WTC11 (cell line): ENCODE measurements at places on chromosomes 6 and 20.

DNA sequence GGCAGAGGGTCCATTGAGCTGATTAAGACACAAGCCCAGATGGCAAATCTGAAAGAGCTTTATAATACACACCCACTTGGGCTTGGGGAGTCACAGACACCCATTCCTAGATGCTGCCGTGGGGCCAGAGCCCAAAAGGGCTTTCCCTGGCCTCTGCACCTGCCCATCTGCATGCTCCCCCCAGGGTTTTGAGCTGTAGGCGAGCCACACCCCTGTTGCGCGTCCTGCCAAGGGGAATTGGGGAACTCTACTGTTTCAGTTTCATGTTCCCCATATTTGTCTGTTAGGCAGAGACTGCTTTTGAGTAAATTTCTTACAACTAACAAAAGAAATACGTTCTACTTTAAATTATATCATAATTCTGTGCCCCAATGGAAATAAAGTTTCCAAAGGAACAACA lies 52.9 kb upstream of the FNDC1 start:
- no peak overlapping the region for H3K27ac ChIP-seq
- no peak overlapping the region for H3K4me3 ChIP-seq
- H3K27me3 ChIP-seq: no peaks in the 10 kb centered on the region; the same call in 1 of the 2 replicates
- H3K36me3 ChIP-seq: no peaks in the 10 kb centered on the region
- H3K4me1 ChIP-seq: no peaks in the 10 kb centered on the region

DNA sequence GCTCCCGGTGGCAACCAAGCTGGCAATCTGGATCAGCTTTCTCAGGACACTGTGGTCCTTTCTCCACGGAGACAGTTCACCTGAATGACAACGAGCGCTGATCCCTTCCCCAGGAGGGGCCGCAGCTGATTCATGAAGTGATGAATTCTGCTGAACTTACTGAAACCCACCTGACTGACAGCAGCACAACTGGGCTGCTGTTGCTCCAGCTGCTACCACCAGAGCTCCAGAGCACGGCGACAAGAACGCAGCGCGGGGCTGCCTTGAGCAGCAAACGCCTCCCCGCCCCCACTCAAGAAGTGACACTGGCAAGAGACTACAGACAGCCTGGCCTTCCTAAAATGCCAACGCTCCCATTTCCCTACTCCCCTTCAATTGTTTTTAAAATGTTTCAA lies 10.0 kb downstream of the PXDC1 start:
- H3K4me3 ChIP-seq: no peak overlapping the region
- H3K27ac ChIP-seq: no peak overlapping the region
- peaks cover 51% of the 10 kb centered on the region for H3K4me1 ChIP-seq
- peaks cover 11% of the 10 kb centered on the region for H3K27me3 ChIP-seq
- no peak for DNase-seq

GRCh38 chr20:2459981-2460751 lies 10.4 kb downstream of the SNRPB start:
- no peak overlapping the region for H3K27ac ChIP-seq
- no peaks in the 10 kb centered on the region for H3K4me1 ChIP-seq
- peaks cover 59% of the 10 kb centered on the region for H3K36me3 ChIP-seq
- H3K4me3 ChIP-seq: no peak overlapping the region
- DNase-seq: no peak

- H3K4me1 ChIP-seq: peaks cover 12% of the 10 kb centered on the region
- no peak overlapping the region for H3K27ac ChIP-seq
These were observed 242.8 kb upstream of the TCF21 start for GRCh38 chr6:133645966-133646740.

- no peak overlapping the region for H3K4me3 ChIP-seq
- H3K36me3 ChIP-seq: no peaks in the 10 kb centered on the region
- no peaks in the 10 kb centered on the region for H3K27me3 ChIP-seq
- peaks cover 6% of the 10 kb centered on the region; the same call in 1 of the 2 replicates for H3K4me1 ChIP-seq
- DNase-seq: no peak
These were observed 18.9 kb downstream of the NCOA7 start for GRCh38 chr6:125809570-125810170.

DNA sequence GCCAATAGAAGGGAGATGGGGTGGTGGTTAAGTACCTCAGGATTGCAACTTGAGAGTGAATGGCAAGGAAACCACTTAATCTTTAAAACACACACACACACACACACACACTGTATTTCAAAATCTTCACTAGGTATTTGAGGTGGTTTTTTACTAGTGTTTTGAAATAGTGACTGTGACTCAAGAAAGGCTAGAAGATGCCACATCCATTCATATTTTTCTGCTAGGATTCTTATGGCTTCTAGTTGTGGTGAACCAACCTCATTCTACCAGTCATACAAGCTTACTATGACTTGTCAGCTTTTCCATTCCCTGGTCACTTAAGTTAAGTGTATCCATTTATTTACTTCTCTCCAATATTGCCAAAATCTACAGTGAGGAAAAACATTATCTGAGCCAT lies 519.4 kb upstream of the JAG1 start:
- no peak overlapping the region for H3K4me3 ChIP-seq
- no peaks in the 10 kb centered on the region for H3K27me3 ChIP-seq
- no peak overlapping the region for H3K27ac ChIP-seq
- no peak for DNase-seq

GRCh38 chr20:41272339-41272738 lies 45.2 kb downstream of the ZHX3 start:
- no peaks in the 10 kb centered on the region for H3K27me3 ChIP-seq
- H3K4me3 ChIP-seq: no peak overlapping the region
- H3K36me3 ChIP-seq: no peaks in the 10 kb centered on the region
- DNase-seq: no peak
- H3K27ac ChIP-seq: no peak overlapping the region

- H3K27me3 ChIP-seq: no peaks in the 10 kb centered on the region
- H3K4me3 ChIP-seq: no peak overlapping the region
- no peak for DNase-seq
- H3K36me3 ChIP-seq: peaks cover 2% of the 10 kb centered on the region; the same call in 1 of the 2 replicates
These were observed 334.9 kb upstream of the SOX4 start for GRCh38 chr6:21258665-21259064.

DNA sequence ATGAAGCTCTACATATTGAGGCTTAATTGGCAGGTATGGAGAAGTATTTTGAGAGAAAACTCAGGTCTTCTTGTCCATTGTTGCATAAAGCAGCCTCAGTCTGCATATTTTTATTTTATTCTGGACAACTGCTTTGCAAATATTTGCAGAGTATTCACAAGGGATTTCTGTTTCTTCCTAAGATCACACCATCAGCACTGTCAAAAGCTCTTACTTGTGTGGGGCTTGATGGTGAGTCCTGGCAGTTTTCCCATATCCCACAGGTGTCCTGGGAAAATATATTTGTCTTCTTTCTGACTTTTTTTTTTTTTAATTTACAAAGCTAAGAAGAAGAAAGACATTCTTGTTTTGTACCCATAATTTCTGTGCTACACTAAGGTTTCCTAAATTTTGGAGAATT lies 16.9 kb upstream of the MLIP start:
- H3K27ac ChIP-seq: no peak overlapping the region
- no peaks in the 10 kb centered on the region for H3K36me3 ChIP-seq
- no peaks in the 10 kb centered on the region for H3K27me3 ChIP-seq
- H3K4me1 ChIP-seq: peaks cover 4% of the 10 kb centered on the region; the same call in 1 of the 2 replicates
- no peak for DNase-seq
- H3K4me3 ChIP-seq: no peak overlapping the region

GRCh38 chr6:68326762-68327161 lies 308.3 kb upstream of the ADGRB3 start:
- no peaks in the 10 kb centered on the region for H3K27me3 ChIP-seq
- peak; percentile 10 for DNase-seq
- H3K27ac ChIP-seq: no peak overlapping the region
- no peaks in the 10 kb centered on the region for H3K4me1 ChIP-seq
- H3K4me3 ChIP-seq: no peak overlapping the region
- no peaks in the 10 kb centered on the region for H3K36me3 ChIP-seq

DNA sequence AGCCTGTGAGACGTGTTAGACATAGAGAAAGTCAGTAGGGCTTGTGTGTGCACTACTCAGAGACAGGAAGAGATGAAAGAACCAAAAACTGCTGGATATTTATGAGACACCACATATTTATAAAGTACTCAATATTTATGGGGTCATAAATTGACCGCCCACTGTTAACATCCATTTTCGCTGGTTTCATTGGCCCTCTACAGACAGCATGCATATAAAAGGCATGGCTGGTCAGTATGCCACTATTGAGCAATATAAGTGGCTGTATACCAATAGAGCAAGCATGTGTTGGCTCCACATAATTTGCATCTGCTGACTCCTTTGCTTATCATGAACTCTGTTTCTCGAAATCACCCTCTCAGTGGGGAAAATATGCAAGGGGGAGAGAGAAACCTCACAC lies 110.3 kb upstream of the BTN3A2 start:
- peak overlapping the region; percentile 84 for H3K27ac ChIP-seq
- peaks cover 34% of the 10 kb centered on the region for H3K4me1 ChIP-seq
- H3K4me3 ChIP-seq: peak overlapping the region; percentile 96
- peaks cover 16% of the 10 kb centered on the region for H3K36me3 ChIP-seq
- no peaks in the 10 kb centered on the region for H3K27me3 ChIP-seq

DNA sequence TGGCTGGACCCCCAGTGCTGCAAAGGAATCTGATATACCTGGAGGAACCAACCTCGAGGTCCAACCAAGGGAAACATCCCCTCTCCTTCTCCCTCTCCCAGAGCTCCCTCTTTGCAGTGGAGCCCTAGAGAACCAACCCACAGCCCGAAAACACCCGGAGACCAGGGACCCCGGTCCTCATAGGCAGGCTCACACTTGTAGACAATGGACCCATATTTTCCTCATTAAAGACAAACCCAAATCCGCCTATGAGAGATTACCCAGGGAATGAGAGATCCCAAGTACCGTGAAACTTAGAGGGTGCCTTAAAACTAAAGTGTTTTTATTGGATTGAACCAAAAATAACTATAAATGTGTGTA lies 9.6 kb upstream of the FOXF2 start:
- H3K36me3 ChIP-seq: no peaks in the 10 kb centered on the region
- no peak overlapping the region for H3K27ac ChIP-seq
- peaks cover 96% of the 10 kb centered on the region for H3K27me3 ChIP-seq
- peak overlapping the region; percentile 20 for H3K4me3 ChIP-seq
- peaks cover 37% of the 10 kb centered on the region for H3K4me1 ChIP-seq

- no peaks in the 10 kb centered on the region for H3K4me1 ChIP-seq
- peaks cover 9% of the 10 kb centered on the region for H3K36me3 ChIP-seq
- no peak for DNase-seq
- H3K27ac ChIP-seq: no peak overlapping the region
These were observed 29.0 kb upstream of the OPN5 start for GRCh38 chr6:47752801-47753200.

DNA sequence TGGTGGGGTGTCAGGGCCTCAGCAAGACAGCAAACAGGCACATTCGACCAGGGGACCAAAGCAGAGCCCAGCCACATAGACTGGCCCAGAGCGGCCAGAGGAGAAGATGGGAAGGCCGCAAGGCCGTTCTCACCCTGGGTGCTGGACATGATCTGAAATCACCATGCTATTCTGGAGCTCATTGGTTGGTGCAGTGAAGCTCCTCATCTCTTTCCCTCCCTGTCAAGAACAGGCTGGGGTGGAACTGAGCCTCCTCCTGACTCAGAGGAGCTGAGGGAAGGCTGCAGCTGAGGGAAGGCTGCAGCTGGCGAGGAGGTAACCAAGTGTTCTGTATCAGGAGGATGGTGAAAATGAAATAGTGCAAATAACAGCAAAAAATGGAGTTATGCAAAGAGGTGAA lies 80.0 kb downstream of the AKAP7 start:
- H3K4me3 ChIP-seq: no peak overlapping the region
- DNase-seq: no peak
- H3K27ac ChIP-seq: peak overlapping the region; percentile 70; the same call in 1 of the 2 replicates
- peaks cover 10% of the 10 kb centered on the region; the same call in 1 of the 2 replicates for H3K4me1 ChIP-seq
- H3K36me3 ChIP-seq: peaks cover 8% of the 10 kb centered on the region
- no peaks in the 10 kb centered on the region; the same call in 1 of the 2 replicates for H3K27me3 ChIP-seq

GRCh38 chr6:69663215-69663614 lies 133.6 kb downstream of the LMBRD1 start:
- no peak overlapping the region for H3K27ac ChIP-seq
- no peaks in the 10 kb centered on the region for H3K4me1 ChIP-seq
- no peak overlapping the region for H3K4me3 ChIP-seq
- H3K36me3 ChIP-seq: peaks cover 9% of the 10 kb centered on the region; the same call in 1 of the 2 replicates

- peaks cover 71% of the 10 kb centered on the region for H3K4me1 ChIP-seq
- no peak for DNase-seq
- peak overlapping the region; percentile 45 for H3K4me3 ChIP-seq
These were observed 9.3 kb downstream of the PKHD1 start for GRCh38 chr6:52077961-52078625.

DNA sequence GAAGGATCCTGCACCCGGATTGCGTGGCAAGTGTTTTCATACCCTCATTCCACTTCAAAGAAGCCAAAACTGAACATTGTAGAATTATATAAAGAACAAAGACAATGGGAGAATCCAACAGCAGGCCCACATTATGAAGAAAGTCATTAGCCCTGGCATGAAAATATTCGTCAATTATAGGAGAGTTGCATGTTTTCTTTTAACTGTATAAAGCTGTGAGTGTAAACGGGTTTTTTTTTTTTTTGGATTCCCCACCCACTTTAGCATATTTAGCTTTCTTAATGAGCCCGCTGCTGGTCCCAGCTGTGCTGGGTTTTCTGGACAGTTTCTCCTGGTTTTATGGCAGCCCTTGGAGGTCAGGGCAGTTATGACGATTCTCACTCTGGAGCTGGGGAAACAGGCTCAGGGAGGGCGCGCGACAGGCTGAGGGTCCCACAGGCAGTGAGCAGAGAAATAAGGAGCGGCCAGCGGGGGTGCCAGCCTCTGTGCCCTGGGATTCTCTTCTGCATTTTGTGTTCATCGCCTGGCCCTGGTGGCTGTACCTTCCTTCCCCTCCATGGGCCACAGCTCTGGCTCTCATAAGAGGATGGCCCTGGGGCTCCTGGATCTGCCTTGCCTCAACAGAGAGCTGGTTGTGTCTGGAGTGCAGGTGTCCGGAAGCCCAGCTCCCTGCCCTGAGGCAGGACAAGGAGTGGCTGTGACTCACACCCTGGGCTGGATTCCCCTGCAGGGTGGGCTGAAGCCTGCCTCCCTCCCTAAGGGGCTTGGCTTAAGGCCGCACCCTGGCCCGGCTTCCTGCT lies 24.1 kb upstream of the SULF2 start:
- peaks cover 30% of the 10 kb centered on the region for H3K27me3 ChIP-seq
- peaks cover 21% of the 10 kb centered on the region for H3K4me1 ChIP-seq
- DNase-seq: peak; percentile 16
- no peak overlapping the region for H3K27ac ChIP-seq
- H3K4me3 ChIP-seq: no peak overlapping the region

DNA sequence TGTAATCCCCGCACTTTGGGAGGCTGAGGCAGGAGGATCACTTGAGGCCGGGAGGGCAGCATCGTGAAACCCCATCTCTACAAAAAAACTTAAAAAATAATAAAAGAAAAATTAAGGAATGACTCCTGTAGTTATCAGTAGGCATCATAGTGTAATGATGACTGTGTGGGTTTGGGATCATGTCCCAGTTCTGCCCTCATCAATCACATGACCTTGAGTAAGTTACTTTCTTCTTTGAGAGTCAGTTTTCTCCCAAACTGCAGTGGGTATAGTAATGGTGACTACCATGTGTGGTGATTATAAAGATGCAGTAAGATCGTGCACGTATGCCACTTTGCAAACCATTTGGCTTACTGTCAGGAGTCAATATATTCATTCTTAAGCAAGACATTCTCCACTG lies 89.2 kb downstream of the TXNDC5 start:
- no peak overlapping the region for H3K27ac ChIP-seq
- peaks cover 1% of the 10 kb centered on the region; the same call in 1 of the 2 replicates for H3K4me1 ChIP-seq
- H3K36me3 ChIP-seq: no peaks in the 10 kb centered on the region
- DNase-seq: no peak
- H3K27me3 ChIP-seq: no peaks in the 10 kb centered on the region

GRCh38 chr20:63821811-63822210 lies 9.3 kb downstream of the ZBTB46 start:
- no peak overlapping the region for H3K4me3 ChIP-seq
- no peak for DNase-seq
- peak overlapping the region; percentile 50 for H3K27ac ChIP-seq
- H3K36me3 ChIP-seq: no peaks in the 10 kb centered on the region
- no peaks in the 10 kb centered on the region for H3K27me3 ChIP-seq

GRCh38 chr6:131995917-131996316 lies 44.7 kb upstream of the CCN2 start:
- H3K4me3 ChIP-seq: no peak overlapping the region
- H3K27me3 ChIP-seq: no peaks in the 10 kb centered on the region
- no peak for DNase-seq
- H3K4me1 ChIP-seq: no peaks in the 10 kb centered on the region
